Thyroid gland (tissue), 4 donors: ENCODE measurements at places on chromosomes 6 and 20. TPM values are rescaled to one million over a fixed set of nuclear protein-coding genes. Genes with fewer than 3 reads are reported as not detected.

- no peak for DNase-seq
Observed at GRCh38 chr20:39633689-39634088, 671.5 kb downstream of the DHX35 start.

The DDAH2 gene
- 114 TPM for total RNA-seq

The ZNF334 gene
- 15.7 TPM for total RNA-seq

DNA sequence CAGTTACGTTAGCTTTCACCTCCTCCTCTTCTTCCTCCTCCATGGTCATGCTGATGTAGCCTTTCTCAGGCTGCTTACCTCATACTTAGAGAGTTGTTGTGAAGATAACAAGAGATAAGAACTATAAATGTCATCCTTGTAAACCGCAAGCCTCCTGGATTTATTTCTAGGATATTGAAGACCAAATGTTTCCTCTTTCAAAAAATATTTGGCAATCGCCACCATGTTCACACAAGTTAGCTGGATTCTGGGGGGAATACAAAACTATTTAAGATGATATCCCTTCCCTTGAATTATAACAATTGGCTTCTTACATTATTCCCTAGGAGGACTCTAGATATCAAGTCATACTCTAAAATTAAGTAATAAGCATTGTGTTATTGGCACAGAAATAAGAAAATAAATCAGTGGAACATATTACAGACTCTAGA lies 99.8 kb upstream of the PLEKHG1 start:
- DNase-seq: no peak

The TENT5A gene
- 18.4 TPM for total RNA-seq

DNA sequence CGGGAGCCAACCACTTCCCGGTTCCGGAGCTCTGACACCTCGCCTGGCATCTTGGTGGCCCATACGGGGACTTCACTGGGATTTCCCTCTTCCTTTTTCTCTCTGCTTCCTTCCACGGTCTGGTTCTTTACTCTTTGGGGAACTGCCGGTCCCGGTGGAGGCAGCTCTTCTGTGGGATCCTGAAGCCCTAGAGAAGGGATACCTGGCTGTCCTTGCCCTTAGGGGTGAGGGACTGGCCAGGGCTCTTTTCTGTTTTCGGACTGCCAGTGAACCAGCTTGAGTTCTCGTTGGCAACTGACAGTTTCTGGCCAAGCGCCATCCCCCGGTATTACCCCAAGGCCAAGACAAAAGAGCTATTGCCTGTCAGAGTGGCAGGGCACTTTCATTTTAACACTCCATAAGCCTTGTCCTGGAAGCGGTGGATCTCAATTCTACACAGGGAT lies 880 bp upstream of the CPXM1 start:
- DNase-seq: peak; percentile 29

The RPL10A gene
- 1,146 TPM for total RNA-seq
